ENCODE measurements at places on chromosomes 1 and 21.

- peak; percentile 70 for DNase-seq
Measured at GRCh38 chr1:155078469-155079209, at the start of gene EFNA3. Gene EFNA3 (plus strand): TSS chr1:155078837. CDS start chr1:155078942, 105 bp downstream.

DNA sequence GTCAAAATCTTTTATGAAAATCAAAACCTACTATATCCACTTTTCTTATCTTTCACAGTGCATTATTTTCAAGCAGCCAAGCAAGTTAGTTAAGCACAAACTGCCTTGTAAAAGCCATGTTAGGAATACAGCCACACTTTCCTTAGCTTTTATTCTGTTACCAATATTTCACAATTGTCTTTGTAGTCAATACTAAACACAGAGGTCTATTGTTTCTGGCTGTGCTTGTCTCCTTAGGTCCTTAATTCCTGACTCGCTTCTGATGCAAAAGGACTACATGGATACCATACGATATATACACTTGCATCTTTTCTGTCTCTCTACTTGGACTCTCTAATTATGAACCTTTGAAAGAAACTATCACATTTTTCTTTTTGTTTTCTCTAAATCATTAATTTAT is 331.8 kb downstream of the NEGR1 start:
- no peak for DNase-seq

GRCh38 chr1:198780376-198780775 is 141.5 kb downstream of the PTPRC start:
- DNase-seq, result no peak

DNA sequence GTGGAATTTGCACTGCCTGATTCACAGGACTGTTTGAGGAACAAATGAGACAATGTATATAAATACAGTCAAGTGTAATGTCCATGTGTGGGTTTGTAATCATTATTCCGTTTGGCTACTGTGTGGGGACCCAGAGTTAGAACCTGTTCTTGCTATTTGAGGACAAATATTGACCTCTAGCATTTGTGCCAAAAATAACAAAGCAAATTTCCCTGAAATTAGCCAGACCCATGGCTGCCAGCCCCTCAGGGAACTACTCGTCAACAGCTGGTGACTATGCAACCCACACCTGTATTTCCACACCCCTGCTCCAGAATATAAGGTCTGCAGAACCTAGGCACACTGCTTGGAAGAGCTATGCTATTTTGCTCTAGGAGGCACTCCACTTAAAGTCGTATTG is 70.7 kb downstream of the KCNJ6 start:
- DNase-seq, result no peak

DNA sequence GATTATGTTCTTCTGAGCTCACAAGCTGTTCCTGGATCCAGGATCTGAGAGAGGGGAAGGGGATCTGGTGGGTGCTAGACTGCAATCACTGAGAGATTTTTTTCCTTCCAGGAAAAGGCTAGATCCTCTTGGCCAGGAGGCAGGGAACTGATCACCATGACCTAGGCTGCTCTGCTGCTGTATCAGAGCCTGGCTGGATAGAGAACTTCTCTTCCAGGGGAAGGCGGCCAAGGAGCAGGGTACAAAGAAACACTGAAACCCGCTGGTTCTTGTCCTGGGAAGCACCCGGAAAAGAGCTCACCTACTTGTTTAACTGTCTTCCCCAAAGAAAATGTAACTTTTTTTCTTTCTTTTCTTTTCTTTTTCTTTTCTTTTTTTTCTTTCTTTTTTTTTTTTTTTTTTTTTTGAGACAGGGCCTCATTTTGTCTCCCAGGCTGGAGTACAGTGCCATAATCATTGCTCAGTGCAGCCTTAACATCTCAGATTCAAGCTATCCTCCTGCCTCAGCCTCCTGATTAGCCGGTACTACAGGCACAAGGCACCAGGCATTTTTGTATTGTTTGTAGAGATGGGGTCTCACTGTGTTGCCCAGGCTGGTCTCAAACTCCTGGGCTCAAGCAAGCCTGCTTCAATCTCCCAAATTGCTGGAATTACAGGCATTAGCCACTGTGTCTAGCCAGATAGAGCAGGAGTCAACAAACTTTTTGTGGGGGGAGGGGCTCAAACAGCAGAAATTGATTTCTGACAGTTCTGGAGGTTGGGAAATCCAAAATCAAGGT is 12.4 kb upstream of the RPS6KA1 start:
- no peak for DNase-seq

DNA sequence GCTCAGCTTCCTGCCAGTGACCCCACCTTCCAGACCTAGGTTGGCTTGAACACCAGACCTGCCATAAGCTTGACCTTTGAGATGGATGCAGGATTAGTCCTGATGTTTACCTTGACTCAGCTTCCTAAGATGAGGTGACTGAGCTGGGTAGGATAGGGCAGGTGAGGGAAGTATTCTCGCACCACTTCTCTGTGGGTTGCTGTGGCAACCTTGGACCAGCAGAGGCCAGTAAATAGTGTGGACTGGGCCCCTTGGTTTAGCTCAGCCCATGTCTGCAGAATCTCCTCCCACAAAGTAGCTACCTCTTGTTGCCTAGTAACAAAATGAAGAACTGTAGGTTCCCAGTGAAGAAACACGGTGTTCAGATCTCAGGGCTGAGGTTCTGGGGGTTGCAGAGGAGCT is 8.4 kb downstream of the RPS6KA1 start:
- no peak for DNase-seq

DNA sequence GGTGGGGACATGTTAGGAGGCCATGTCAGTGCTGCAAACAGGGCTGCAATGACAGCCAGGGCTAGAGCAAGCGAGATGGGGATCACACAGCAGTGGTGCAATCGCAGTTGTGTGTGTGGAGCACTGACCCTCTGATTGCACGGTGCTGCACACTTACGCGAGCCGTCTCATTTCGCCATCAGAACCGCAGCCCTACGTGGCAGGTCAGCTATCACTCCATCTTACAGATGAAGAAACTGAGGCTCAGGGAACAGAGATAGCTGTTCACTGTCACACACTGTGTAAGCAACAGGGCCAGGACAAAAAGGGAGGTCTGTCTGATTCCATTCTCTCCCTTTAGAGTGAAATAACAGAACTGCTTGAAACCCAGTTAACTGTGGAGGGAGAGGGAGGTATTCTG is 104.8 kb upstream of the SLC45A1 start:
- DNase-seq, result no peak

GRCh38 chr1:227558732-227559262 is 4.6 kb upstream of the ZNF678 start:
- DNase-seq, result no peak

- no peak for DNase-seq
Measured at GRCh38 chr1:113191579-113192076, 118.6 kb downstream of the LRIG2 start.

- no peak for DNase-seq
Measured at GRCh38 chr1:200022239-200022804, 5.2 kb upstream of the NR5A2 start.

- no peak for DNase-seq
Measured at GRCh38 chr1:70617728-70618127, 206.7 kb downstream of the CTH start.

- DNase-seq, result no peak
Measured at GRCh38 chr21:41497788-41498187, 10.2 kb downstream of the TMPRSS2 start.

DNA sequence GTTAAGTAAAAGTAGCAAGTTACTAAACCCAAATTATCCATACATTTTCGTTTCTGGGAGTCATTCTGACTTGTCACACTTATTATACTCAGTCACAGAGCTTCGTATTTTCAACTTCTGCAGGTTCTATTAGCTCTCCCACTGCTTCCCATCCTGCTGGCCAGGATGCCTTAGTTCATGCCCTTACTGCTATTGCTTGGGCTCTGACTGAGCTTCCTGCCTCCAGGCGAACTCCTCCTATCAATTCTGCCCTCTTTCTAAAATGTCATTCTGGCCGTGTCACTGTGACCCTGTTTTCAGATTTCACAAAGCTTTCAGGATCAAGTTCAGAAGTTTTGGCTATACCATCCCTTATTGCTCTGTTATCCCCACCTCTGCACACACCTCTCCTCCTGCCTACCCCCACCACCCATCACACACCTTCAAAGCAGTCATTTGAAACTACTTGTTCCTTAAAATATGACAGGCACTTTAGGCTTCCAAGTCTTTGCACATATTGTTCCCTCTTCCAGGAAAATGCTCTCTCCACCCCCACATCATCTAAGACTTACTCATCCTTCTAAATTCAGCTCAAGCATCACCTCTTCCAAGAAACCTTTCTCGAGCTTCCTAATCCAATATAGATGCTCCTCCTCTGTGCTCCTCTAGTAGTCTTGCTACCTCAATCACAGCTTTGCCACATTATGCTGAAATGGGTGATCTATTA is 278.0 kb downstream of the BRINP2 start:
- DNase-seq, result no peak

DNA sequence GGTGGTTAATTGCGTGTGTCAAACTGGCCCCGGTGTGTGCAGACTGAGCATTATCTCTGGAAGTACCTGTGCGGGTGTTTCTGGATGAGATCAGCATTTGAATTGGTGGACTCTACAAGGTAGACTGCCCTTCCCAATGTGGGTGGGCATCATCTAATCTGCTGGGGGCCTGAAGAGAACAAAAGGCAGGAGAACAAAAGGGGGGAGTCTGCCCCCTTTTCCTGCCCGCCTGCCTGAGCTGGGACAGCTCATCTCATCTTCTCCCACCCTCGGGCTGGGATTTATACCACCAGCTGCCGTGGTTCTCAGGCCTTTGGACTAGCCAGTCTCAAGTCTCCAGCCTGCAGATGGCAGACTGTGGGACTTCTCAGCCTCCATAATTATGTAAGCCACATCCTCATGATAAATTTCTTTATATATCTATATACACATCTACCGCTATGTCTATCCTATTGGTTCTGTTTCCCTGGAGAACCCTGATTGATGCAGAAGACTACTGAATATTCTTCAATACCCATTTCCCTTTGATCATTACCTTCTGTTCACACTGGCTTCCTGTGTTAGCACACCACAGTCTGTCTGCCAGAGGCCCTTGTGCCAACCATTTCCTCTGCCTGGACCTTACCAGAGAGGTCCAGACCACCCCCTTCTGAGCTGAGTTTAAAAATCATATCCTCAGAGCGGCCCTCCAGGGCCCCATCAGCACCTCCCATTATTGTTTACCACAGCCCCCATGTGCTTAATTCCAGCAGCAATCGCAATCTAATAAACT is 25.2 kb downstream of the RCAN1 start:
- no peak for DNase-seq

- peak; percentile 48 for DNase-seq
Measured at GRCh38 chr1:223628233-223629125, 37.0 kb downstream of the CAPN8 start.

GRCh38 chr21:27769763-27770162 is 802.9 kb upstream of the ADAMTS5 start:
- no peak for DNase-seq

DNA sequence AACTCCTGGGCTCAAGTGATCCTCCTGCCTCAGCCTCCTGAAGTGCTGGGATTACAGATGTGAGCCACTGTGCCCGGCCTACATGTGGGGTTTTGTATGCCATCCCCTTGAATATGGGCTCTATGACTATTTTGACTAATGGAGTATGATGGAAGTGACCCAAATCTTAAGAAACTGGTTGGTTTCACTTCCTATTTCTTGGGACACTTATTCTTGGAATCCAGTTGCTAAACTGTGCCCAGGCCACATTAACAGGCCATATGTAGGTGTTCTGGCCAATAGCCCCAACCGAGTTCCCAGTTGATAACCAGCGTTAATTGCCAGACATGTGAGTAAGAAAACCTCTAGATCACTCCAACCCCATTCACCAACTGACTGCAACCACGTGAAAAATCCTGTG is 36.3 kb upstream of the CLIC4 start:
- no peak for DNase-seq

DNA sequence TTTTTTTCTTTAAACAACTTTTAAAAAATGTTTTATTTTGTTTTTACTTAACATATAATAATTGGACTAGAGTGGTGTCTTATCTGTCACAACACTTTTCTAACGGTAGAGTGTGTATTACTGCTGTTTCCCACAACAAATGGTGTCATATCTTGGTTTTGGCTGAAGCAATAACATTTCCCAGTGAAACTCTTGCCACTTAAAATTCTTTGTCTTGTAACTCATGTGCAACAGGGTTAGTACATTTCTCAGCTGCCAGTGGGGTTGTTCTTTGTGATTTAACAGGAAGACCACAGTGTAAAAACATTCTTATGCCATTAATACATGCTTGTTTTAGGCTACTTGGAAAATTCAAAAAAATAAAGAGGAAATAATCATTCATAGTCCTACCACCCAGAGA is 43.5 kb downstream of the ALPL start:
- DNase-seq, result no peak

DNA sequence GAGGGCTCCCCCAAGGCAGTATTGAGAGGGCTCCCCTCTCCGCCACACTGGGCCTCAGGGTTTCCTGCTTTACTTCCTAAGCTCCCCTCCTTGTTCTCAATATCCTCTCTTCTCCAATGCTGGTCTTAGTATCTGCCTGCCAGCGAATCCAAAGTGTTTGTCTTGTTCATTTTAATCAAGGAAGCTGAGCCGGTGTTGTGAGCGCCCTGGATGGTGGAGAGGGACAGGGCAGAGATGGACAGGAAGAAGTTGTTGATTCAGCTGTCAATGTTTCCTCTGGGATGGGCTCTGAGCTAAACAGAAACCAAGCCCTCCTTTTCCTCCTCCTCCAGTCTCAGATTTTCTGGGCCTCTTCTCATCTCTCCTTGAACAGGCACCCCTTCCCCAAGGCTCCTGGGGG is 5.4 kb downstream of the OLFML3 start:
- no peak for DNase-seq

DNA sequence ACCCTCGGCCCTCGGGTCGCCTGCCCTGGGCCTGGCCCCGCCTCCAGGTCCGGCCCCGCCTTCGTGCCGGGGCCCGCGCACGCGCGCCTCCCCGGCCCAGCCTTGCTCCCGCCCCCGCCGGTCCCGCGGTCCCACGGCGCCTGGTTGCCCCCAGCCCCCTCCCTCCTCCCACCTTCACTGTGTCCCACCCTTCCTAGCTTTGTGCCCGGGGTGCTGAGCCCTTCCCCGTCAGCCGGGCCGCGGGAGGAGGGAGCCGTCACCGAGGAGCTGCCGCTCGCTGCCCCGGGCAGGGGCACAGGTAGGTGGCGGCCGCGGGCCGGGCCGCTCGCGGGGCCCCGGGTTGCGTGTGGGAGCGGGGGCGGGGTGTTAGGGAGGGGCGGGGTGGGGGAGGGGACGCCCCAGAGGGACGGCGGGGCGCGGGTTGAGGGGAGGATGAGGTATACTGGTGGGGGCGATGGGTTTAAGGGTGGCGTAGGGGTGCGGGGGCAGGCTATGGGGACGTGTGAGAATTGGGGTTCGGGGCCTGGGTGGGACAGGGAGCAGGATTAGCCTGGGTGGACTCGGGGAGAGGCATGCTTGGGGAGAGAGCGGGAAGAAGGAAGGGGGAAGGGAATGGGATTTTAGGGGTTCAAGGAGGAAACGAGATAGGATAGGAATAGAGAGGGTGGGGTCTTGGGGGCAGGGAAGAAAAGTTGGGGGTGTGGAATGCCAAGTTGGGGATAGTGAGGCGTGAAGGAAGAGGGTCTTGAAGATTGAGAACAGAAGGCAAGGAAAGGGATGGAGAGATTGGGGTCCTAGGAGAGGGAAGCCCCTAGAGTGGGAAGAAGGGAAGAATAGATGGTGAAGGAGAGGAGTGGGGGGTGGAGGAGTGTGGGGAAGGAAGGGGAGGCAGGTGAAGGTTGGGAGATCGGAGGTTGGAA is at the start of gene LRRC42:
LRRC42 (plus strand) TSS at position 99 of the 920 bp plus-strand sequence. CDS start 5,650 bp downstream, outside the sequence.
- DNase-seq, result no peak

- no peak for DNase-seq
Measured at GRCh38 chr1:55420929-55421716, 206.0 kb upstream of the USP24 start.

- DNase-seq, result no peak
Measured at GRCh38 chr1:178932552-178932906, 61.7 kb upstream of the ANGPTL1 start.

GRCh38 chr1:106817575-106817974 is 238.9 kb upstream of the PRMT6 start:
- DNase-seq, result no peak

- no peak for DNase-seq
Measured at GRCh38 chr21:32253215-32253641, 25.6 kb downstream of the MIS18A start.

All from stimulated activated CD4-positive, alpha-beta T cell treated with anti-CD3 and anti-CD28 coated beads, Interleukin-2, amount 100 ng/mL, for 48 hours (primary cell).